ENCODE measurements at places on chromosomes 5 and 9. TPM values are rescaled to one million over a fixed set of nuclear protein-coding genes. Genes with fewer than 3 reads are reported as not detected.
A peak's percentile ranks its signal among the peaks of the same experiment; 100 is the strongest.

DNA sequence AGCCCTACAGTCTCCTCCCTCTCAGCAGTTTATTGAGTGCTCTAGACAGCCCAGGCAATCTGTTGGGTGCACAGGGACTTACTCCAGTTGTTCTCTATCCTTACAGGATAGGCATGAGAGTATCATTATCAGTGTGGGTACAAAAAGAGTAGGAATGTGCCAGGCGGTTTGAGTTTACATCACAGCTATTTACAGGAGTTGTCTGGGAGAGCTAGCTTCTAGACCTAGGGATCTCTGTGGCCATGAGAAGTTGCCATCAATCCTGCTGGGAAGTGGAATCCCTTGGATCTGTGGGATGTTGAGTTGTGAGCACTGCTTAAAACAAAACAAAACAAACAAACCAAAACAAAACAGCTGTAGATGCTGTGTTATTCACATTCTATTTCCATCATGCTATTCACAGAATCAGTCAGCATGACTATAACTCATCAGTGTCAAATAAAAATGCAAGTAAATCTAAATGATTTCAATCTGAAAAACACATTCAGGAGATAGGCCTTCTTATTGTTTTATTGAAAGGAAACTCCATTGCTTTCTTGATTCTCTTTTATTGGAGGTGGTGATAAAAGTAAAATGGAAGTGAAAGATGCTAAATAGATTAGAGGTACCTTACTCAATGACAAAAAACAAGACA is 552.4 kb upstream of the ZNF608 start:
- no peak for DNase-seq

GRCh38 chr9:121380846-121381245 is 10.8 kb upstream of the STOM start:
- no peak for DNase-seq

- DNase-seq: no peak
Observed at GRCh38 chr9:131214286-131214856, 61.9 kb downstream of the FAM78A start.

DNA sequence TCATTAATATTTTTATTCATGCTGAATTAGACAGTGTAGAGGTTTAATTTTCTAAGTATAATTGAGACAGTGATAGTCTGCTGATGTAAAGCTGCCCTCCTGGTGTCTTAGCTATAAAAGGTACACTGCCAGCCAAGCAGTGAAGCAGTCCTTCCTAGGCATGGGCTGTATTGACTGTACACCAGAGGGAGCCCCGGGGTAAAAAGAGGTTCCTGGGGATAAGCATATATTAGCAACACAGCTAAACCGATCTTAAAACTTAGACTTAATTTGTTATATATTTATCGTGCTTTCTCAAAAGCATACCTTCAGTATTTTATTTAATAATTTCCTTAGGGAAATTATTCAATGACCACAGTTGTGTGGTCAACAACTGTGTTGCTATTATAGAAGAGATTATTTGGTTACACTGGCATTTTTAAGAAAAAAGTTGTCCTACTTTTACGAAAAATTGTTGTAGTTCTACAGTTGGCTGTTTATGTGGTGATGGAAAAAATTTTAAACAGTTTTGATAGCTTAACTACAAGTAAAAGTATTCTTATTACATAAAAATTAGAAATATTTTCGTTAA is 68.8 kb downstream of the ELL2 start:
- DNase-seq: no peak

ZNF300 gene
- polyA plus RNA-seq: 37.5 TPM

GRCh38 chr9:90505695-90506094 is 136.9 kb downstream of the DIRAS2 start:
- DNase-seq: no peak

DNA sequence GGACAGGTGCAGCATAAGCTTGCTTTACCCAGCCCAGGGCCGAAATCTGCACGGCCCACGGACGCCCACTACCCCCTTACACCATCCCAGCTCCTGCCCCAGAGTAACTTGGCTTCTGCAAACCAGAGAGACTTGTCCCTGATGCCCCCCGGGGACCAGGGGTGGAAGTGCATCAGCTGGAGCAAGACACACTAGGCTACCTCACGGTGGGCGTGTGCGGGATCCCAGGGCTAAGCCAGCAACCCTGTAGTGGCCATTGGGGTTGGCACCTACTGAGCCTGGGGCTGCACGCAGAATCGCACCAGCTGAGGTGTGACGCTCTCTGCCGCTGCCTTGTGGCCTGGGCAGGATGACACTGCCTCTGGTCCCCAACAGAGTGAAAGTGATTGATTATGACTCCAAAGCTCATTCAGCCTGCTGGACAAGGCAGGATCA is 6.1 kb upstream of the ZNF79 start:
- DNase-seq: no peak

MYMK gene
- not detected for polyA plus RNA-seq

PDE6A gene
- 0.09 TPM for polyA plus RNA-seq

TLX3 gene
- not detected for polyA plus RNA-seq

DNA sequence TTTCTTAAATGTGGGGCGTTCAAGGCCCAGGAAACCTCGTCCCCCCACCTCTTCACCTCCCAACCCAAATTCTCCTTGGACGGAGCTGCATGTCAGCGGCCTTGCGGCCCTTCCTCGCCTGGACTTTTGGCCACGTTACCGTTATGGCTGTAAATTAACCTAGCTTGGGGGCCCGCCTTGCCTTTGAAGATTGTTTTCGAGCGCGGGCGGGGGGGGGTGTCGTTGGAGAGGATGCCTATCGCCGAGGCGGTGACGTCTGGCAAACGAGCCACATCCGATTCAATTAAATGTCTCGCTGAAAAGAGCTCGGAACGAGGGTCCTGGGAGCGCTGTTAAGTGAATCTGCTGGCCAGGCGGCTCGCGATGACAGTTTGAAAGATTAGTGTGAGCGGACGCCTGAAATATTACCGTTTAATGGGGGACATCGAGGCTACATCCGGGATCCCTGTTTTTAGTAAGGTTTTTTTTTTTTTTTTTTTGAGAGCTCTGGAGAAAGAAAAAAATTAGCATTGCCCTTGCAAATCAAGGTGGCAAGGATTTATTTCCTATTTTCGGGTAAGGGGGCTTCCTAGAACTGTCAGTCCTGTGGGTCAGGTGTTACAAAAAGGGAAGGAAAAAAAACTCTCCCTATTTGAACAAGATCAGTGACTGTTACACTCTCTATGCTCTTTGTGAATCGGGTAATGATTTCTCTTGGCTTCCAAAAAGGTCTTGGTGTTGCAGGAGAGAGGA is 2.3 kb upstream of the NKX2-5 start:
- no peak for DNase-seq

DNA sequence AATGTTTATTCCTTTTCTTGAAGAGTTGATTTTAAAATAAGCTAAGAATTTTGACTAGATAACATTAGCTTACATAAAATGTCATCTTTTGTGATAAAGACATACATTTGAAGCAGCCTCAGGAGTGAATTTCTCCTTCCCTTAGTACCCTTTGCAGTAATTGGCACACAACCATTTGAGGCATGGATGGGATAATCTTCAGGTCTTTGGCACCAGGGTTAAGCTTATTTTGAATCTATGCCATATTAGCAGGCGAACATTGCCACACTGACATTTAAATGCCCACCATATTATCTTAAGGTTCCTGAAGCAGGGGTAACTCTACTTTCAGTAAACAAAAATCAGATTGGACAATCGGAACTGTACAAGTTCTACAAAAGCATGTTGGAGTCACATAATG is 126.0 kb downstream of the NR3C1 start:
- no peak for DNase-seq

GRCh38 chr5:28380167-28380566 is 1341.8 kb upstream of the CDH9 start:
- DNase-seq: no peak

TMEM215 gene
- 0.05 TPM for polyA plus RNA-seq

DNA sequence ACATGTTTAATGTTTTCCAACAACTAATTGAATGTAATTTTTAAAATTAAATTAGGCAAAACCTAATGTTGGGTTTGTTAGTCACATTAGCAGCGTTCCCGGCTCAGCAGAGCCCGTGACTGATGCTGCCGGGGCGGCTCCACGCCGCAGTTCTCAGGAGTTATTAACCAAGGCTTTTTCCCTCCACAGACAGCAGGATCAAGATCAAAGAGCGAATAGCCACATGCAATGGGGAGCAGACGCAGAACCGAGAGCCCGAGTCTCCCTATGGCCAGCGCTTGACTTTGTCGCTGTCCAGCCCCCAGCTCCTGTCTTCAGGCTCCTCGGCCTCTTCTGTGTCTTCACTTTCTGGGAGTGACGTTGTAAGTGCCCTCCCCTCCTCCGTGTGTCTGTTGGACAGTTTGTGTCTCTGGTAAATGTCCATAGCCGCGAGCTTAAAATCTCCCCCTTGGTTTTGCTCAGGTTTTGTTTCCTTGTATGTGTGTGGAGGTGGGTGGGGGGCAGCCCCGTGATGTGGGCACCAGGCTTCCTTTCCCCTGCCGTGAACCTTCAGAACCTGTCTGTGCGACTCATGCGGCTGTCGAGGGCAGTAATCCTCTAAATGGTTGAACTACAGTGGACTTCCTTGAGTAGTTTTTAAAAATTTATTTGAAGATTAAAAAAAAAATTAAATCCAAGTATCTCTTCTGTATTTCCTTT is 37.1 kb downstream of the TENT4A start:
- DNase-seq: no peak

DNA sequence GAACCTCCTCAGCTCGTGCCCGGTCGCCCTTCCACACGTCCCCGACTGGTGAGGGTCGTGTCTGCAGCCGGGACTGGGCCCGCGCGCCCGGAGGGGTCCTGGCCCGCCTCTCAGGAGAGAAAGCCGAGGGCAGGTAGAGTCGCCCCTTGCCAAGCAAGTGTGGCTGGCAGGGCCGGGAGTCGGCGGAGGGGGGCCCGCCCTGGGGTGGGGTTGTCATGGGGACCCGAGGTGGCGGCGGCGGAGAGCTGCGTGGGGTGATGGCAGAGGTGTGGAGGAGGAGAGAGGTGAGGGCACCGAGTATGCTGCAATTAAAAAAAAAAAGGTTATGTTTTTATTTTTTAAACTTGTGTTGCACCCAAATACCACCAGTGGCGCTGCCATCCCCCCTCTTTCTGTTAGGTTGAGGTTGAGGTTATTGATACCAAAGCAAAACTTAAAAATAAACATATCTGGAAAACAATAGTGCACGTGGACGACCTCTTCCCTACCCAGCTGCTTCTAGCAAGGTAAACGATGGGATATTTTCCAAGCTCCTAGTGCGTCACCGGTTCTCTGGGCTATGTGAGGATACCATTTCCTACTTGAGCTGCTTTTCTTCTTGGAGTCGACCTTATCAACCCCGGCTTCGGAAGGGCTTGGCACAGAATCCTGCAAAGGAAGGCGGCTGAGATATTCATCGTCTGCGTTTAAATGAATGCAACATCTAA is 660 bp downstream of the SCAMP1 start:
- peak; percentile 47 for DNase-seq

DNA sequence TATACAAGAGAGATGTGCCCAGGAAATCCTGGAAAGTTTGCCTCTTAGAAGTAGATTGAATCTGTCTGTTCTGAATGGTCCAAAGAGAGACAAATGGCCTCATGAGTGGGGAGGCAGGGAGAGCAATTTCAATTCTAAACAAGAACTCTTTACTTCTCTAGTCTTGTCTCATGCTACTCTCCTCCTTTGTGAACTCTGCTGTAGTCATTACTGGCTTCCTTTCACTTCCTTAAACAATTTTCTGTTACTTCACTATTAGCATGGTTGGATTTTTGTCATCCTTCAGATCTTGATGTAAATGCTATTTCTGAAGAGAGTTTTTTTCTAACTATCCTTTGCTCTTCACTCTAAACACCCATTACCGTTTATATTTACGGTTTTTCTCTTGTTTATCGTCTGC is 54.0 kb upstream of the GRIN3A start:
- no peak for DNase-seq

- DNase-seq: peak; percentile 66
Observed at GRCh38 chr5:10734832-10735523, 26.1 kb downstream of the DAP start.

- no peak for DNase-seq
Observed at GRCh38 chr5:173062141-173062540, 6.0 kb downstream of the CREBRF start.

- no peak for DNase-seq
Observed at GRCh38 chr5:116785106-116785505, 210.5 kb upstream of the SEMA6A start.

- DNase-seq: no peak
Observed at GRCh38 chr5:59745415-59745863, 148.1 kb downstream of the PDE4D start.

DNA sequence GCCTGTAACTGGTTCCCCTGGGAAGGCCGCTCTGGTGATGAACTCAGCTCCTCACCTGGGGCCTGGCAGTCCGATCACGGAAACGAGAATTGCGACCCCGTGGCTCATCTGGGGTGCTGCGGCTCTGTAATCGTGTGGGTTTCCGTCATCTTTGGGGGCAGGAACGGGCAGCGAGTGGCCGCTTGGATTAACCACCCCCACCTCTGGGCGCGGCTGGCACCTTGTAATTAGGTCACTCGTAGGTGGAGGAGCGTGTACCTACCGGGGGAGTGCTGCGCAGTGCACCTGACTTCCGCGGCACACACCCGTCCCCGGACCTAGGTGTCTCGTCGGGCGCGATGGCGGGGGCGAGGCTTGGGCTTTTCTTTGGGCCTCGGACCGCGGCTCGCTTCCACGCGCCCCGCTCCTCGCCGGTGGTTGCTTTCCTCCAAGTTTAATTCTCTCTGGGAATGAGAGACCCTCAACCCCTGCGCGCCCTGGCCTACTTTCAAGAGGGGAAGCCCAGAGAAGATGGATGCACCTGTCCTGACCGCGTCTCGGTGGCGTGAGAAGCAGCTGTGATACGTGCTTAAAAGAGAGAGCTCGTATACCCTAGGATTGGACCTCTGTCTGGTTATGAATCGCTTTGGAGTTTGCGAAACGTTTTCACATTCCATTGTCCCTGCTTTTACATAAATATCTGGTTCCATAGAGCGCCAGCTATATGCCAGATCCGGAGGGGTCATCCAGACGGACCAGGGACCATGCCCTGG is 744 bp upstream of the PPP2CA start:
- DNase-seq: peak; percentile 21

BARX1 gene
- 0.40 TPM for polyA plus RNA-seq

DNA sequence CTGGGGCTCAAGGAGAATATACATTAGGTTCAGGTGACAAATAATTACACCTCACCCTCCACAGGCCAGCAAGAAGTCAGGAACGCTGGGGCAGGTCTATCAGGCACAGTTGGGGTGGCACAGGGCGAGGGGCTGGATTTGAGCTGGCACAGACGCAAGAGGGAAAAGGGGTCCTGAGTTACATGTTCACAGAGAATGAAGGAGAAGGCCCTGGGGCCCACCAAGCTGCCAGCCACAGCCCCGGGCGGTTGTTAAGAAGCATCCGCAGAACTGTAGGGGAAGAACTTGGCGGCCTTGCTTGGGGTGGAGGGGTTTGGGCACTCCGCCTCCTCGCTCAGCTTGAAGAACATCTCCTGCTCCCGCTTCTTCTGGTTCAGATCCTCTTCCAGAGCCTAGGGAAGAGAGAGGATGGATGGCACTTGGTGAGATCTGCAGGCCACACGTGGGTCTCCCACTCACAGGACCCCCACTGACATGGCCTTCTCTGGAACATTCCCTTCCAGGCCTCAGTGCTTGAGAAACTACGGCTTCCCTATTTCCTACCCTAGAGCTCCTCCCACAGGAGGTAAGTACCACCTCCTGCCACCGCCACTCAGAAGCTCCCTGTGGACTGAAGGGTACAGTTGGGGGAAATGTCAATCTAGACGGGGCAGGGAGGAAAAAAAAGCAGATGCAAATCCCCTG is 38.3 kb upstream of the FBXW11 start:
- no peak for DNase-seq

OTULINL gene
- polyA plus RNA-seq: 10.6 TPM

ARID3C gene
- 0.16 TPM for polyA plus RNA-seq

- no peak for DNase-seq
Observed at GRCh38 chr9:36937346-36937745, 96.7 kb downstream of the PAX5 start.
